Inflammatory macrophage treated with lipopolysaccharide for 4 hours (primary cell): ENCODE measurements at places on chromosomes 5 and 9.

DNA sequence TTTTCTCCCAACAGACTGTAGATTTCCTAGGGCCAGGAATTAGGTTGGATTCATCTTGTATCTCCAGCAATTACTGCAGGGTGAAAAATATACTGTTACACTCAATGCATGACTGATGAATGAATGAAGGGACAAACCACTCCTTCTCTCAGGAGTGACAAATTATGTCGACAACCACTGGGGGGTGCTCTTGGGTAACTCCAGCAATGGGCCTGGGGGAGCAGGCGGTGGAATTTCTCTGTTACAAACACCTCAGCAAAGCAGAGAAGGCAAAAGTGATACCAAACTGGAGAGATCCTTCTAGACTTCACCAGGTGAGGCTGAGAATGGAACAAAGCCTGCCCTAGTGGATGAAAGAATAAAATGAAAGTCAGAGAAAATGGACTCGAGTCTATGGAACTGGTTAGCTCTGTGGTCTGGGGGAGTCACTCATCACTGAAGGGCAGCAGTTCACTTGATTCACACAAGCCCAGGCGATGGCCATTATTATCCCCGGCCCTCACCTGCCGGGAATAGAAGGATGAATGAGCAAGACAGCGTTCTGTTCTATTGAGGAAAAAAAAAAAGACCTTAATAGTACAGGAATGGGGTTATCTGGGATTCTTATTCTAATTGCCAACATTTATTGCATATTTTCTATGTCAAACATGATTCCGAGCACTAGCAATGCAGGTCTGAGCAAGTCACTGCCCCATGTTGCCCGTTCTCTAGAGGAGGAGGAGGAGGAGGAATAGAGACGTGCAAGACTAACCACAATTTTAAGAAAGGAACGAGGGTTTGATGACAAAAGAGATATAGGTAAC is 341.1 kb downstream of the ASTN2 start:
- no peak for DNase-seq

GRCh38 chr5:96051401-96051830 is 89.8 kb upstream of the ELL2 start:
- DNase-seq, result no peak

GRCh38 chr5:92421942-92422341 is 1038.8 kb upstream of the ARRDC3 start:
- DNase-seq, result no peak

GRCh38 chr5:862367-863243 is 11.8 kb upstream of the ZDHHC11 start:
- no peak for DNase-seq

- no peak for DNase-seq
These were observed 85.6 kb downstream of the RAD23B start for GRCh38 chr9:107368696-107369095.
